ENCODE measurements at places on chromosomes 2 and 18.
A peak's percentile ranks its signal among the peaks of the same experiment; 100 is the strongest.

DNA sequence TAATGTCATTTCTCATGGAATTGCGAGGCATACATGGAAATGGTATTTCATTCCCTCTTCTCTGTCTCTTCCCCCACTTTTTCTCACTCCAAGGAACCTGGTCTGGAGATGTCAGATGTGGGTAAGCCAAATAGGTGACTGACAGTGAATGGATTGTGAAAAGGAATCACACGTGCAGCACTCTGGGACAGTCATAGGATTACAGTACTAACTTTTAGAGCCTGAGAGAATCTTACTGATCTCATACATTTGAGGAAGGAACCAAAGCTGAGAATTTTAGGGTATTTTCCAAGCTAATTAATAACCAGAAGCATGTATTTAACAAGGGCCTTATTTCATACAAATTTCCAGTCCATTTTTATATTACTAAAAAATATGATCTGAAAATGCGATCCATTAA lies 58.1 kb upstream of the ERBB4 start:
- no peak for DNase-seq

GRCh38 chr2:196233805-196234475 lies 62.6 kb upstream of the STK17B start:
- peak; percentile 38 for DNase-seq

- DNase-seq = no peak
Observed at GRCh38 chr2:111691164-111691875, 192.7 kb downstream of the ANAPC1 start.

- no peak for DNase-seq
Observed at GRCh38 chr2:205657579-205657978, 24.7 kb upstream of the NRP2 start.

DNA sequence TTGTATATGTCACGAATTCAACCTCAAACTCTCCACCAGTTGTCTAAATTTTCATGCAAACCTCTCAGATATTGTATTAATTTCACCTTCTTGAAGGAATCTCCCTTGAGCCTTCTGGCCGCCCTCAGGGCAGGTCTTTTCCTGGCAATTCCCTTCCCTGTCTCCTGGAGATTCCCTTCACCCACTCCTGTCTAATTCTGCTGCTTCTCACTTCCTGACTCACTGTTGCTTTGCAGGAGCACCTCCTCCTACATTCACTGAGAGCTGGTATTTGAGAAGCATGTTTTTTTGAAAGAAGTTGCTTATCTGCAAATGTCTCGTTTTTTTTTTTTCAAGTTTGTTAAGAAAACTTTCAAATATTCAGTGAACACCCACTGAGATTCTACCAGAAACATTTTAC lies 79.9 kb upstream of the OTOS start:
- no peak for DNase-seq

DNA sequence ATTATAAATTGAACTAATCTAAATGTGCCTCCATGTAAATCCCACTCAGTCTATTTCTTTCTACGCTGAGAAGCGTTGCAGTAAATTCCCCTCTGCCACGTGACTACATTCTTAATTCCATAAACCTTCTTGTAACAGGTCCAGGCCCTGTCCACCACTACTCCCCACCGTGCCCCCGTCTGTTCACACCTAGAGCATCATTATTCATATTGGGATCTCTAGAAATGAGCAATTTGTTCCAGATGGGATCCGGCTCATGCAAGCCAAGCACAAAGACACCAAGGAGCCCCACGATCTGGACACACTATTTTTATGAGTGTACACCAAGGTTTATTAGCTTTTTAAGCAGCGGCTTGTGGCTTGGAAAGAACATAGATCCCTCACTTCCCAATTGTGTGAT lies 38.2 kb downstream of the BOLA3 start:
- no peak for DNase-seq

- DNase-seq = no peak
Observed at GRCh38 chr2:228698963-228699362, 517.5 kb upstream of the SPHKAP start.

DNA sequence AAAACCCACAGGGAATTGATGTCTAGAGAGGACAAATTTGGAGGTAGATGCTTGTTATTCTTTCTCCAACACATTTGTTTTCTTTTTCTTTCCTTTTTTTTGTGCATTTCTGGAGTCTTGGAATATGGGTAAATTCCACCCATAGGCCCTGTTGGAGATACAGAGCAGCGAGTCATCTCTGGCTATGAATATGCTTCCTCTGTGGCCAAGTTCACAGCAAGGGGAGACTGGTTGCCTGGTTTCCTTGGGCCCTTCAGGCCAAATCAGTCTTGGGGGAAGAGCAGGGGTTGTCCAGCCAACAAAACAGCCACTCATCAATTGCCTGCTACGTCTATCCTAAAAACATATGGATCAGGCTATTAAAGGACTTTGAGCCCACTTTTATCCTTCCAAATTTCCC lies 27.5 kb downstream of the SP100 start:
- DNase-seq = no peak

DNA sequence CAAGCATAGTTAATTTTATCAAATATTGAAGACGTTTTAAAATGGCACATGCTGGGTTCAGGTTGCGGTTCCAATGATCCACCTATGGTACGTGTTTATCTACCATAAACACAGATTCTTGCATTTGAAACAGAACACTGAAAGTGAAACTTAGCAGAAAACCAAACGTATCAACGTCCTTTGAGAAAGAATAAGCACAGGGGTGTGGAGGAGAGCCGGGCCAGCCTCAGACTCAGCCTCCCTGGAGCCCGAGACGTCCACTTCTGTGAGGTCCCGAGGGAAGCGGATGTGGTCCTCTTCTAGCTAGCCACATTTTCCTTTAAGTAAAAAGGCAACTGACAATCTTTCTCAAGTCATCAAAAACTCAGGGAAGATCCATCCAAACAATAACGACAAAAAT lies 195.9 kb downstream of the RTP5 start:
- no peak for DNase-seq

GRCh38 chr18:25052511-25052921 lies 299.4 kb downstream of the ZNF521 start:
- no peak for DNase-seq

- DNase-seq = no peak
Observed at GRCh38 chr2:191486584-191487320, 191.2 kb upstream of the NABP1 start.

GRCh38 chr2:24618680-24619079 lies 127.6 kb downstream of the NCOA1 start:
- DNase-seq = no peak

DNA sequence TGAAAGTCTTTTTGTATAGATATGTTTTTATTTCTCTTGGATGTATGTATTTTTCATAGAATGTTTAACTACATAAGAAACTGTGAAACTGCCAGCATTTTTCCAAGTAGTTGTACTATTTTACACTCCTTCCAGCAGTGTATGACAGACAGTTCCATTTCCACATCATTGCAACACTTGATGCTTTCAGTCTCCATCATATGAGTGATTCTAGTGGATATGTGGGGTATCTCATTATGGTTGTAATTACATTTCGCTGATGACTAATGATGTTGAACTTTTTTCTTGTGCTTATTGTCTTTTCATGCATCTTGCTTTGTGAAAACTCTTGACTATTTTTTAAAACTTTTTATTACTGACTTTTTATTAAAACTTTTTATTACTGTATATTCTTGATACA lies 101.4 kb downstream of the ARHGAP28 start:
- no peak for DNase-seq

GRCh38 chr2:152408254-152408653 lies 73.3 kb downstream of the FMNL2 start:
- DNase-seq = no peak

DNA sequence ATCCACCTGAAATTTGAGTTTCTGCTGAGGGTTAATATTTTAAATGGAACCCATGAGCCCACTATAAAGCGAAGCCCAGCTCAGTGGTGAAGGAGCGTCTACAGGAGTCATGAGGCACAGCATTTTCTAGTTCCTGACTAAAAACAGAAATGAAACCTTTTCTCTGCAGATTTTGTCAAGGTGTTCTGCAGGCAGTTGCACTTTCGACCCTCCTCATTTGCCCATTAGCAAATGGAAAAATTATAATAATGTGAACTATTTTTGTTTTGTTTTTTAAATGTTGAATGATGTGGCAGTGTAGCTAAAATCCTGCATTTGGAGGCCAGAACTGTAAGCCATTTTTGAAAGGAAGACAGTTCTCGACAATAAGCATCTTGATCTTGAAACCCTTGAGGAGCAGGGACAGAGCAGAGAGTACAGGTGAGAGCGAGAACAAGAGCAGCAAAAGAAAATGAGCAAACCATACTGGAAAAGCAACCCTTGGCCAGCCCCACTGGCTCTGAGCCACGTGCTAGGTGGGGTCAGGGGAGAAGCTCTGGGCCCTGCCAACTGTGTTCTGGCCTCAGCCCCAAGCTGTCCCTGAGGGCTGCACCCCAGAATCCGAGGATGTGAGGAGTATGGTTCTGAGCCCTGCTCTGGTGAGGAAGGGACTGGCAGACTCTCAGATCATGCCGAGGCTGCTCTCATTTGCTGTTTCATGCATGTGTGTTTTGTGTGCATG lies 26.4 kb upstream of the COPS8 start:
- no peak for DNase-seq

DNA sequence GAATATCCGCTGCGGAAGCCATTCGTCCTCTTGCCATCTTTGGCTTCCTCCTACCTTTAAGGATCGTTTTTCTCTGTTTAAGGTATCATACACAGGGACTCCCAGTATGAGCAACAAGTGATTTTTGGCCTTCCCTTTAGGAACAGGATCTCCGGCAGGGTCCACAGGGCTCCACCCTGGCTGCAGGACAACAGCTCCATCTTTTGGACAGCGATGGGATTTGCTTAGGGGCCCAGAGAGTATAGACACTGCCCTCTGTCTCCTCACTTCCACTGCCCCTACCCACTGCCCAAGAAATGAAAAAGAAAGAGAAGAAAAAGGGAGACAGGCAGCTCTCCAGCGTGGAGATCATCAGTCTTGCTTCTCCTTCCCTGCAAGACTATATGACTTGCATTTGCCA lies 224.5 kb downstream of the UXS1 start:
- no peak for DNase-seq

GRCh38 chr2:221911890-221912289 lies 339.8 kb upstream of the EPHA4 start:
- DNase-seq = no peak

DNA sequence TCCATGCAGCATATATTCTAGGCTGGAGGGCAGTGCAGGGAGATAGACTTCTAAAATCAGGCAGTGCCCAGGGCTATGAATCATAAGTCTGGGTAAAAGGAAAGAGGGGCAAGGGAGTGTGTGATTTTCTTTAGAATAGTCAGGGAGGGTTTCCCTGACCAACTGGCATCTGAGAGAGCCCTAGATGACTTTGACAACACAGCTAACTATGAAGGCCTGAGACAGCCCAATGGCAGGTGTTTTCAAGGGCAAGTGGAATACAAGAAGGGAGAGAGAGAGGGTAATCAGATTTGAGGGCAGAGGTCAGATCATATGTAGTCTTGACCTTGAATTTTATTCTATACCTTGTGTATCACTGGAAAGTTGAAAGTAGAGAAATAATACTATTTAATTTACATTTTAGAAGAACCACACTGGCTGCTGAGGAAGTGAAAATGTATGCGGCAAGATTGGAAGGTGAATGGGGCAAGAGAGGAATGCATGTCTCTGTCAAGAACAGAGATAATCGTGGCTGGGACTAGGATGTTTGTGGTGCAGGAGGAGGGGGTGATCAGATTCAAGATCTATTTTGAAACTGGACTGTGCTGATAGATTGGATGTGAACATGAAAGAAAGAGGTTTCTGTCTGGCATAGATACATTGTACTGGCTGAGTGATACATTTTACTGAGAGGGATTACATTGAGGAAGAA lies 1.9 kb upstream of the ITGB6 start:
- no peak for DNase-seq

DNA sequence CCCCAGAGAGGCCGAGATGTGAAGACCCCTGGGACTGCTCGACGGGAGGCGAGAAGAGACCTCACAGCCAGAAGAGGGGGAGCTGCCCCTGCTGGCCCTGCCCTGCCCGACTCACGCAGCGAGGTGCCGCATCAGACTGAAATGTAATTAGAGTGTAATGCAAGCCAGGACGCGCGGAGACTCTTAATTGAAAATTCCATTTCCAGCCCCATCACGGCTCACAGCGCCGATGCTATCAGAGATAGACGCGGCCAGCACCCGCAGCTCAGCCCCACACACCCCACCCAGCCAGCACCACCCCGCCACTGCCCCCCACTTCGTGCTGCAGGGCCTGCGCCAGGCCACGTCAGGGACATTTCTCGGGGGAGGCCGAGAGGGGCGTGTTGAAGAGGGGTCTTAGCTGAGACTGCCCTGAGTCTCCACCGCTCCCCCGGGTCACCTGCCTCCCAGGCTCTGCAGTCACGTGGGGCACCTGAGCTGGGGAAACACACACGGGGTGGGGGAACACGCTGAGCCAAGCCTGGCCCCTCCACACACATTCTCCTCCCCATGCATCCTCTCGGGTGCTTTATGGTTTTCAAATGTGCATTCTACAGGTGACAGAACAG lies 78.1 kb downstream of the TEX51 start:
- DNase-seq = no peak

- no peak for DNase-seq
Observed at GRCh38 chr2:12737297-12737696, 20.6 kb downstream of the TRIB2 start.

DNA sequence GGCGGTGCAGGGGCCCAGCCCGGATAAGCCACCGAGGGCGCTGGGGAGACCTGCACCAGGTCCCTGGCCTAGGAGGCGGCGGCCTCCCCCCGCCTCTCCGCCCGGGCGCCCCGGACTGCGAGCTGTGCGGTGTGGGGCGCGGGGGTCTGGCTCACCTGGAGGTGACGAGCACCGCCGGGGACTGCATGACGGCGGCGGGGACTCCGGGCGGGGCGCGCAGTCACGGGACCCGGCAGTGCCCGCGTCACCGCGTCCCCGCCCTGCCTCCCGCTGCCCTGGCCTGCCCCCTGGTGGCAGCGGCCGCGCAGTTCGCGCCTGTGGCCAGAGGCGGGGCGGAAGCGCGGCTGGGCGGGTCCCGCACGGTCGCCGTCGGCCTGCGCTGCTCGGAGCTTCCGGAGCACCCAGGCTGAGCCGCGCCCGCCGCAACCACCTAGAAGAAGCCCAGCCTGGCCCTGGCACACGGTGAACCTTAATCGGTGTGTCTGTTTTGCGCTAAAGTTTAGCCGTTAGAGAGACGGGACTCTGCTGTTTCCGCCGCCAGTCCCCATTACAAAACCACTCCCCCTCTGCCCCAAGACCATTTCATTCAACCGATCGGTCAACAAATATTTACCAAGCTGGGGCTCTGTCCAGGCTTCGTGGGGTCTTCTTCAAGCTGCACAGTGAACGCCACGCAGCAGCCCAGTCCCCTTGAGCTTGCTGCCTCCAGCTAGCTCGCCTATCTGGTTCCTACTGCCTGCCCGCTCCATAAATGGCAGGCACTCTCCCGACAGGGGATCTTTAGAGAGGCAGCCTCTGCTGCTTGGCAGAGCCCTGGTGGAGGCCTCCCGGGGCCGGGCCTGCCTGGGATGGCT lies at the start of gene HS1BP3:
Gene HS1BP3, minus strand, starts transcription at position 222 of the 854 bp plus-strand sequence. Its CDS starts 35 bp downstream, at position 187.
- peak; percentile 92 for DNase-seq

Measured in CD4-positive, alpha-beta T cell treated with Interleukin-1 beta for 1 hour (primary cell).